ENCODE measurements at places on chromosomes 6 and 20. TPM values are rescaled to one million over a fixed set of nuclear protein-coding genes. Genes with fewer than 3 reads are reported as not detected.

GRCh38 chr6:163152701-163153100 lies 261.8 kb upstream of the QKI start:
- no peak for DNase-seq

GRCh38 chr6:246352-246751 lies 45.9 kb upstream of the DUSP22 start:
- no peak for DNase-seq

DNA sequence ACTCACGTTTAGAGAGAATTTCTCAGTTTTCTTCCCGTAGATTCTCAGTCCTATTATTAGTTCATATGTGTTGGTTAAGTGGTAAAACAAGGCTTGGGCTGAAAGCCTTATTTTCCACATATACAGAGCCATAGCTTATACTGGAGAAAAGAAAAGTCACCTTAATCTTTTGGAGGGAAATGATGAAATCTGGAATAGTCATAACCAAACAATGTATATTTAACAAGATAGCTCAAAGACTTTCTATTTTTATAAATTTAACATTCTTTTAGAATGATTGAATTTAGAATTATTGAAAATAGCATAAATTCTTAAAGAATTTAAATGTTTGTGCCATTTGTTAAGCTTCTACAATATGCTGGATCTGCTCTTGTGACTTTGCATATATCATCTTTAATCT lies 85.8 kb downstream of the CDKAL1 start:
- DNase-seq, result no peak

DNA sequence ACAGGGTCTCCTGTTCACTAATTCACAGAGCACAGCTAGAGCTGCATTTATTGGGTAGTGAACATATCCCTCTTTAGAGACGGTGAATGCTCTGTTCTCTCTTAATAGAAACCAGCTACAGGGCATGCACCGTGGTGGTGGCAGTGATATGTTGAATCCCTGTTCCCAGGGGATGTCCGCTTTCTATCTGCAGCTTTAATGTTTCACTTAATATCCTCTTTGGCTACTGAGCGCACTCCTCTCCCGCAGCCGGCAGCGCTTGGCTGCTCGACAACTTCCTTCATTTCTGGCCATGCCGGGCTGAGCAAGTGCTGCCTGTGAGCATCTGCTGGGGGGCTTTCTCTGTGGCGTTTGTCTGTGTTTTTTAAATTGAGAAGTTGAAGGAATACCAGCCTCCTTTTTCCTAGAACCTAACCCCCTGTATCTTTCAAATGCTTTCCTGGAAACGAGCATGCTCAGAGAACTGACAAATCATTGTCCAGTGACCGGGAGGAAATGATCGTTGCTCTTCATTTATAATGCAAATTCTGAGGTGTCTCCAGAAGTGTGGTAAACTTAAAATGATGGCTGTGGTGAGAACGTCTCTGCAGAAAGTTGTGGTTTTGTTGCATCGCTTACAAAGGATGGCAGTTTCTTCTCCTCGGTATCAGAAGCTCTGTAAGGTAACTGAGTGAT lies 297.9 kb downstream of the UTRN start:
- DNase-seq, result peak; percentile 43

DNA sequence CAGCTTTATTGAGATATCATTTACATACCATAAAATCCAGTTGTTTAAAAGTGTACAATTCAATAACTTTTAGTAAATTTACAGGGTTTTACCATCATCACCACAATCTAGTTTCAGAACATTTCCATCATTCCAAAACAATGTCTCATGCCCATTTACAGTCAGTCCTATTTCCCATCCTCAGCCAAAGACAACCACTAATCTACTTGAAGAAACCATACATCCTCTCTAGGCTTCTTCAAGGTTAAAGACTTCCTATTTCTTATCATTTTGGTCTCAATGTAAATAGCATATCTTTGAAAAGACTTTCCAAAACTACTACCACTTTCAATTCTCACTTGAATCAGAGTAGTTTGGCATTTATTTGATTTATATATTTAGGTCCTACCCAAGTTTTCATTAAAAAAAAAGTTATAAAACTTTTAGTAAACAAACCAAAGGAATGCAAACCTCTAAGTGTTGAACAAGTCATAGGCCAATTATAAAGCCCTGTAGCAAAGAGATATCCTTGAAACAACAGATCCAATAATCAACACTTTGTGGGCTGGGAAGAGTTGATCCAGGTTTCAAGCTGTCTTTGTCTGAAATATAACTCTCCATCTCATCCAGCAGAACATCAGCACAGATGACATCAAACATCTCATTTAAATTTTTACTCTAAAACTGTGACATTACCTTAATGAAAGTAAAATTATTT lies 211.3 kb upstream of the RUNX2 start:
- DNase-seq, result no peak

DNA sequence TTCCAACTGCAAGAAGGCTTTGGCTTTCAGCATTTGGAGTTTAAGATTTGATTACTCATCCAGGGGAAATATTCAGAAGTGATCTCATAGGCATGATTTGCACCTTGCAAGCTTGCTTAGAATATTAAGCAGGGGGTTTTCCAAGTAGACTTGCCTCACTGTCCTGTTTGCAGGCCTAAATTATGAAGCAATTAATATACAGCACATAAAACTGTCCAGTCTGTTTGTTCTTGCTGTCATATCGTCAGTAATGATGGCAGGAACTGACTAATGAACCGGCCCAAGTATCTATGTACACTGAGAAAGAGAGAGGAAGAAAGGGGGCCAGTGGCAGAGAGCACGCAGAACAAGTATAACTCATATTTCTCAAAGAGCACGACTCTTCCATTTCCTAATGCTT lies 212.5 kb upstream of the SUPT3H start:
- no peak for DNase-seq

DNA sequence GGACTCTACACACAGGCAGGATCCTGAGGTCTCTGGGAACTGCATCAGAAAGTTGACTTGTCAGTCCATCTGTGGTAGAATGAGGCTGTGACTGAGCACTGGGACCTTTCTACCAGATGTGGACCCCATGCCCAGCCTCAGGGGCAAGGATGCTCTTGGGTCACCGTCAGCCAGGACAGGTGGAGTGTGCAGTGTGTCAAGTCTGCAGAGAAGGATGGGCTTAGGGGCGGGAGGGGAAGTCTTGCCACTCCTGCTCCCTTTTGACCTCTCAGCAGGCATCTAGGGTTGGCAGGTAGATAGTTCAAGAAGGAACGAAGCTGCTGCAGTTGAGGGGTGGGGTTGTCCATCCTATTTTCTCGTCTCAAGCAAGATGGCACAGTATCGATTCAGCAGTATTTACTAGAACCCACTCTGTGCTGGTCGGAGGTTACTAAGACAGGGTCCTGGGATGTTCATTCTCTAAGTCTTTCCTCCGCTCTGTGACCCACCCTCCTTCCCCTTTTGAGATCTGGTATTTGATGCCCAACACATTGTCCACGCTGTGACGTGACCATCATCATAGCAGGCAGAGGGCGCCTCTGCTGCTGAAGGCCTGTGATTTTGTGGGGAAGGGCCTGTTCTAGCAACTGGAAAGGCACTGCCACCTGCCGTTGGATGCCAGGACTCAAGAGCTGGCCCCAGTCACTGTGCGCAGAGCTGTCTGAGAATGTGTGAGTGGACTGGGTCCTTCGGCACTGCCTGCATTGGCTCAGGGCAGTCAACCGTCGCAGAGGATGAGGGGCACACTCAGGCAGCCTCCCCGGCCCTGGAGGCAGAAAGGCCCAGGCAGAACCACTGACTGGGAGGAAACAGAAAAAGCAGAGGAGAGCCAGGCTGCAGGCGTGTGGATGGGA lies 23.2 kb downstream of the RBCK1 start:
- peak; percentile 82 for DNase-seq

The FAM229B gene
- 12.1 TPM for total RNA-seq

DNA sequence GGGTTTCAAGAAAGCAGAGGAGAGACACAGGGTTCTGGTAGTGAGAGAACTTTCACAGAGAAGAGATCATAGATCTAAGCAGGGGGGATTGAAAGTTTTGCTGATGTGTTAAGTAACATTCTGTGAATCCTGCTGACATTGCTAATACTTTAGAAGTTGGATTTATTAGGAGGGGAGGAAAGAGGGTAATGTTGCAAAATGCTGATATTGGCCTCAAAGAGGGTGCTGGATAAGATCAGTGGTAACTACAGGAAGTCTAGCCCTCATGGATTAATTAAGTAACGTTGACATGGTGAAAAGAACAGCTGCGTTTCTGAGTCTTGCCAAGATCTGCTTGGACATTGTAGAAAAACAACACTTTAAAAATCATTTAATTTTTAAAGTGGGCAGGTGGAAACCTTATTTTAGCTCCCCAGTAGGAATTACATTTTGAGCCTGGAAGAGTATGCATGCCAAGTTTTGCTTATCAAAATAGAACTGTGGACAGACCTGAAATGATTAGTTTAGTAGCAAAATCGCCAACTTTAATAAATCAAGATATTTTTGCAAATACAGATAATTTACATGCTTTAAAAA lies 606.0 kb upstream of the HTR1E start:
- DNase-seq, result peak; percentile 0

The C20orf202 gene
- not detected for total RNA-seq

DNA sequence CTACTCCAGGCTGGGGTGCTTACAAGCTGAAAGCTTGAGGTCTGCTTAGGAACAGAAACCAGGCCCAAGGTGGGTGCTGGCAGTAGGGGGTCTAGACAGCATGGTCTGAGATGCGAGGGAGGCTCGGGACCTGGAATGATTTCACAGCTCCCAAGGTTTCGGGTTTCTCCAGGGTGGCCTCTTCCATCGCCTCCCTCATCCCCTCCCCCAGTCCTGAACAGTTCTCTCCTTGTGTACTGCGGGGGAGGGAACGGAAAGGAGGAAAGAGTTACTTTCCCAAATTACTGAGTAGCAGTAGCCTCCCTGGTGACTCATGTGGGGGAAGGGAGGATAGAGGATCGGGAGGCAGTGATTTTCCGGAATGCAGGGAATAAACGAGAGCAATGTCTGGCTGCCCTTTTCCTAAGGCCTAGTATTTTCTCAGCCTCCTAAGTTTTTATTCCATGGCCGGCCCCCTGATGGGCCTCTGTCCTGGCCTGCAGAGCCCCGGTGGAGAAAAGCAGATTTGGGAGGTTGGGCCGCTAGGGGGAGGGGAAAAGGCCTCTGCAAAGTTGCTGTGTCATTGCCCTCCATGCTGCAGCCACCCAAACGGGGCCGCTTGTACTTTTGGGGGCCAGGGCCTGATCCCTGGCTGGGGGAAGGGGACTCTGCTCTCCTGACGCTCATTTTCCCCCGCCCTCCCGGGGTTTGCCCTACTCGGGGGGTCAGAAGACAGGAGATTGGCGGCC lies 1.5 kb downstream of the BRD2 start:
- DNase-seq, result peak; percentile 91

DNA sequence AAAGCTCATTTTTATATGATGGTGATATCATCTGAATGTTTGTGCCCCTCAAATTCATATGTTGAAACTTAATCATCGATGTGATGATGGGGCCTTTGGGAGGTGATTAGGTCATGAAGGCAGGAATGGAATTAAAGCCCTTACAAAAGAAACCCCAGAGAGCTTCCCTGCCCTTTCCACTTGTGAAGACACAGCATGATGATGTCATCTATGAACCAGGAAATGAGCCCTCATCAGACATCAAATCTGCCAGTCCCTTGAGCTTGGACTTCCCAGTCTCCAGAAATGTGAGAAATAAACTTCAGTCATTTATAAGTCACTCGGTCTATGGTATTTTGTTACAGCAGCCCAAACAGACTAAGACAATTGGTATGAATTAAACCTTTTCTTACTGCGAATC lies 153.1 kb downstream of the MYB start:
- no peak for DNase-seq

- no peak for DNase-seq
Observed at GRCh38 chr20:63145156-63145555, 70.8 kb downstream of the YTHDF1 start.

The CCM2L gene
- 9.7 TPM for total RNA-seq

DNA sequence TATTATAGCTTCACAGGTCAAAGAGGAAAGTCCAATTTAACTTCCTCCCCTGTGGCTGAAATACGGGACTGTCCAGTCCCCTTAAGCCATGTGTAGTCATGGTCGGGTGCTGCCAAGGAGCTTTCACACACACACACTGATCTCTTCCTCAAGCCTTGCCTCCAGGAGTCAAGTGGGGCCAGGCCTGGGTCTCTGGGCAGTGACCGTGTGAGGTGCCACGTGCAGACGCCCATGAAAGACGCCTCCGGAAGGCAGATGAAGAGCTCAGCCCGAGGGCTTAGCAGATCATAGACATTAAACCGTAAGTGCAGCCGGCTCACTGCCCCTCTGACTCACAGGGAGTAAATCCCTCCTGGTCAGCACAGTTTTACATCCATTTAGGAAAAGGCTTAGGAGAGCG lies 4.2 kb downstream of the GABRR2 start:
- DNase-seq, result peak; percentile 21

GRCh38 chr6:140264431-140264830 lies 890.0 kb upstream of the CITED2 start:
- DNase-seq, result no peak

- DNase-seq, result peak; percentile 82
Observed at GRCh38 chr20:19552221-19553180, 205.6 kb upstream of the RIN2 start.

- DNase-seq, result no peak
Observed at GRCh38 chr6:84260926-84261325, 33.5 kb upstream of the CEP162 start.

The TRAPPC3L gene
- total RNA-seq, result 0.31 TPM

DNA sequence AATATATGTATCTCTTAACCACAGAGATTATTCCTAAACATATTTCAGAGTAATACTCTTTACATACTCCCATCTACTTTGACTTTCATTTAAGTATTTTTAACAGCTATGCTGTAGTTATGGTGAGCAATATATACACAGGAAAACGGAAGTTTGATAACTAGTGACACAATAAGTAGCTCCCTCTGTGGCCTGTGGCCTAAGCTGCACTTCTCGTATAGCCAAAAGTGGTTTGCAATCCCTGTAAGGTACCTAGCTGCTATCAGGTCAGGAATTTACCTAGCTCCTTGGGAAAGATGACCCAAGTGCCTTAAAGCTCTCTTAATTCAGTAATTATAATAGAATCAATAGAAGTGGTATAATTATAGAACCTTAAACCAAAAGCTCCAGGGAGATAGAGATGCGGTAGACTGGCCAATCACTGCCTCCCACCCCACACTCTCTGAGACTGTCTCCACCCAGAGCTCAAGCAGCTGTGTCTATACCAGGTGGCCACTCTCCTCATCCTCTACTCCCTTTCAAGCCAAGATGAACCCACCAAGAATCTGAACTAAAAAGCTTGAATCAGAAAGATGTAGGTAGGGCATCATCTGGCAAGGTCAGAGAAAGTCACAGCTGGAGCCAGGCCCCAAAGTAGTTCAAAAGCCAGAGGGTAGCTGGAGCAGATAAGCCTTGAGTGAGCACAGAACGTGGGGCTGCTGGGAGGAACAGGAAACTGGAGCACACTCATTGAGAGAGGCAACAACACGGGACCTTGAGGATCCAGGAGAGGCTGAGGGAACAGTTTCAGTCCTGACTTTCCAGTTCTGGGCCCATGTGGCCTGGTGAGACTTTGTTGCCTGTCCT lies 84.9 kb upstream of the ASF1A start:
- DNase-seq, result no peak

The PSORS1C2 gene
- not detected for total RNA-seq

The DNAH8 gene
- total RNA-seq, result 3.0 TPM

GRCh38 chr6:36955136-36955535 lies 598 bp downstream of the PI16 start:
- no peak for DNase-seq

The POLR1C gene
- total RNA-seq, result 21.8 TPM

The SLC4A11 gene
- total RNA-seq, result 0.62 TPM

The SGK2 gene
- total RNA-seq, result 1.2 TPM

The LYRM4 gene
- 8.3 TPM for total RNA-seq

- DNase-seq, result peak; percentile 50
Observed at GRCh38 chr6:24431045-24431451, 28.3 kb downstream of the MRS2 start.

The ARMH2 gene
- total RNA-seq, result not detected

The PLA2G7 gene
- 0.82 TPM for total RNA-seq
